CD4-positive, CD25-positive, alpha-beta regulatory T cell (primary cell): ENCODE measurements at places on chromosomes 2 and 18. TPM values are rescaled to one million over a fixed set of nuclear protein-coding genes. Genes with fewer than 3 reads are reported as not detected.

DNA sequence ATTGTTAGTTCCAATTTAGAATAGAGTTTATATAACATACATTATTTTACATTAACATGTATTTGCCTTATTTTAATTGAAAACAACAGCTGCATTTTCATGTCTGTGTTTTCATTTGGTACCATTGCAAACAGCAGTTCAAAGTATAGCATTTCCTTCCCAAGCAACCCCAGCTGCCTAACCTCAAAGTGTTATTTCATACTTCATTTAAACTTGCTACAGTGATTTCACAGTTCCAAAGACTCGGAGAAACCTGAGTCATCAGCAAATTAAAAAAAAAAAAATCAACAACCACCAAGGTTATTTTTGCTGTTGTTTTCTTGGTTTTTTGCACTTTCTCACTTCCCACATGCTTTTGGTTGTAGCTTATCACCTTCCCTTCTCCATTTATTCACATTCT lies 236.5 kb upstream of the SPHKAP start:
- H3K4me1 ChIP-seq, result no peaks in the 10 kb centered on the region
- DNase-seq, result no peak
- no peaks in the 10 kb centered on the region for H3K27me3 ChIP-seq
- no peak overlapping the region for H3K27ac ChIP-seq

DNA sequence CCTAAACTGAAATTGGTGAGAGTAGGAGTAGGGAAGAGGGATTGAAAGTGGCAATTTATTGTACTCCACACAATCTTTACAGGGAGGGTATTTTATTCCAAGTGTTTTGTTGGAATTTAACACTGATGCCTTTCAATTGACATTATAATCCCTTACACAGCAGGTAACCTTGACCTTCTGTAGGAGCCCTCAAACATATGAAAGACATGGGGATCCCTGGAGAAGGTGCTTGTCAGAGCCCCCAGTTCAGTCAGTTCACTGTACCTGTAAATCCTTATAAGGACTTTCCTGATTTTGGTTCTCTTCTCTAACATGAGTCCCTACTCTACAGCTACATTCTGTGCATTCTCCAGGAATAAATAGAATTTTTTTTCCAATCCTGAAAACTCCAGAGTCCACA lies 384.9 kb upstream of the NRP2 start:
- H3K27ac ChIP-seq, result no peak overlapping the region
- peaks cover 3% of the 10 kb centered on the region for H3K27me3 ChIP-seq
- no peak overlapping the region for H3K4me3 ChIP-seq
- DNase-seq, result no peak
- no peaks in the 10 kb centered on the region for H3K4me1 ChIP-seq
- H3K36me3 ChIP-seq, result no peaks in the 10 kb centered on the region

GRCh38 chr18:35061336-35061735 lies 20.1 kb downstream of the MAPRE2 start:
- H3K36me3 ChIP-seq, result no peaks in the 10 kb centered on the region
- H3K27me3 ChIP-seq, result no peaks in the 10 kb centered on the region
- H3K4me1 ChIP-seq, result no peaks in the 10 kb centered on the region
- H3K4me3 ChIP-seq, result no peak overlapping the region

- no peak for DNase-seq
- H3K4me1 ChIP-seq, result peaks cover 9% of the 10 kb centered on the region
- no peak overlapping the region for H3K4me3 ChIP-seq
- H3K27ac ChIP-seq, result no peak overlapping the region
Observed at GRCh38 chr2:9002313-9002636, 1.2 kb downstream of the MBOAT2 start.

DNA sequence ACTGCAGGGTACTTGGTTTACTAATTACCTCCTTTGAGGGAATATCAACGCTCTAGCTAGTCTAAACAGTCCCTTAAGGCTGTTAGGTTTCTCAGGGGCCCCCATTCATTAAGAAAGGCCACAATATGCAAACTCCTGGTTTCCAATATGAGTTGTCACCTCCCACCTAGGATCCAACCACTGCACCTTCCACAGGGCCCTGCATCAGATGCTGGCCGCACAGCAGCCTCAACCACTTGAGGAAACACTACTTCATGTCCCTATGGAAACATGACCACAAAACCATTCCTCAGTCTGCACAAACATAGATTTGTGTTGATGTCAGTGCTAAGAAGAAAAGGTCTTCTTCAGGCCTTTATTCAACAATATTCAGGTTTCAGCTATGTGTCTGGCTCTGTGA lies 40.9 kb downstream of the STAT4 start:
- no peak overlapping the region for H3K4me3 ChIP-seq
- peaks cover 20% of the 10 kb centered on the region for H3K4me1 ChIP-seq
- H3K27ac ChIP-seq, result no peak overlapping the region
- no peaks in the 10 kb centered on the region for H3K36me3 ChIP-seq

DNA sequence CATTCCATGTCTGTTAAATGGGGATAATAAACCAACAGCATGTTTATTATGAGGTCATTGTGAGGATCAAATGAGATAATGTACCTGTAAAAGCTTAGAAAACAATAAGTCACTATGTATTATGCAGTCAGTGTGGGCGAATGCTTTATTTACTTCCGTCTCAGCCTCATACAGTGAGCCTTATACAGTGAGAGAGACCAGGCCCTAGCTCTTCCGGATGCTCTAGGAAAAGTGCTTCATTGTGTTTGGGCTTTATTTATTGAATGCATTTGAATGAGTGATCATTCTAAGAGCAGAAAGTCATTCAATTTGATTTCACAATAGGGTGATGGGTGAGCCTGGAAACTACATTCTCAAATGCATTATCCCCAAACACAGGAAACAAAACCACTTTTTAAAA lies 603.9 kb upstream of the FANCL start:
- no peak for DNase-seq
- no peaks in the 10 kb centered on the region for H3K4me1 ChIP-seq
- H3K4me3 ChIP-seq, result no peak overlapping the region
- H3K27me3 ChIP-seq, result no peaks in the 10 kb centered on the region
- no peaks in the 10 kb centered on the region for H3K36me3 ChIP-seq
- no peak overlapping the region for H3K27ac ChIP-seq

DNA sequence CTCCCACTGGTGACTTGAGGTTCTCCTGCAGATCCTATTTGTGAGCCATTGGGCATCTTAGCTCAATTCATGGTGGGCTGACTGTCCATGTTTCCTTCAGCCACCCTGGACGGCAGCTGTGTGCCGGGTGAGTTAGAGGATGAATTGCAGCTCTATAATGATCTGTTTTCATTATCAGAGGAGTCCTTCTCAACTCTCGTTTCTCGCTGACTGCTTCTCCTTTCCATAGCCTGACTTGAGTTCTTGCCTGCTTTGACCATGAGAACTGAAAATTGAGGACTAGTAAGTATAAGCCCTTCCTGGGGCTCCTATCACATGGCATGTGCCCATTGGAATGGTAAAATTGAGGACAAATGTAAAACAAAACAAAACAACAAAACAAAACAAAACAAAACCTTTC lies 121.8 kb downstream of the CDC42EP3 start:
- H3K27ac ChIP-seq, result no peak overlapping the region
- H3K27me3 ChIP-seq, result no peaks in the 10 kb centered on the region
- no peak overlapping the region for H3K4me3 ChIP-seq
- DNase-seq, result no peak

Gene SNED1
- 1.7 TPM for polyA plus RNA-seq
